ENCODE measurements at places on chromosomes 16 and 17.

DNA sequence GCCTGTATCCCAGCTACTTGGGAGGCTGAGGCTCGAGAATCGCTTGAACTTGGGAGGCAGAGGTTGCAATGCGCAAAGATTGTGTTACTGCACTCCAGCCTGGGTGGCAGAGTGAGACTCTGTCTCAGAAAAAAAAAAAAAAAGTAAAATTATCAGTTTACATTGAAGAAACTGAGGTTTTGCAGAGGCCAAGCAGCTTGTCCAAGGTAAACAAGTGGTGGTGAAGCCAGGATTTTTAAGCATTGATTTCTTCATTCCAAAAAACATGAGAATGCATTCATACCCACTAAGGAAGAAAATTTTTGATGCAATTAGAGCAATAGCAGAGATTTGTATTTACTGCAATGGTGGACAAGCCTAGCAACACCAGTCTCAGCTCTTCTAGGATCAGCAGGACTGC is 52.7 kb downstream of the CENPV start:
- DNase-seq, result no peak

- no peak for DNase-seq
These were observed 51.8 kb upstream of the GPRC5B start for GRCh38 chr16:19936441-19936840.

- no peak for DNase-seq
These were observed 1.7 kb upstream of the CBX4 start for GRCh38 chr17:79840989-79841286.

- DNase-seq, result no peak
These were observed 248.0 kb upstream of the GSE1 start for GRCh38 chr16:85365120-85365519.

DNA sequence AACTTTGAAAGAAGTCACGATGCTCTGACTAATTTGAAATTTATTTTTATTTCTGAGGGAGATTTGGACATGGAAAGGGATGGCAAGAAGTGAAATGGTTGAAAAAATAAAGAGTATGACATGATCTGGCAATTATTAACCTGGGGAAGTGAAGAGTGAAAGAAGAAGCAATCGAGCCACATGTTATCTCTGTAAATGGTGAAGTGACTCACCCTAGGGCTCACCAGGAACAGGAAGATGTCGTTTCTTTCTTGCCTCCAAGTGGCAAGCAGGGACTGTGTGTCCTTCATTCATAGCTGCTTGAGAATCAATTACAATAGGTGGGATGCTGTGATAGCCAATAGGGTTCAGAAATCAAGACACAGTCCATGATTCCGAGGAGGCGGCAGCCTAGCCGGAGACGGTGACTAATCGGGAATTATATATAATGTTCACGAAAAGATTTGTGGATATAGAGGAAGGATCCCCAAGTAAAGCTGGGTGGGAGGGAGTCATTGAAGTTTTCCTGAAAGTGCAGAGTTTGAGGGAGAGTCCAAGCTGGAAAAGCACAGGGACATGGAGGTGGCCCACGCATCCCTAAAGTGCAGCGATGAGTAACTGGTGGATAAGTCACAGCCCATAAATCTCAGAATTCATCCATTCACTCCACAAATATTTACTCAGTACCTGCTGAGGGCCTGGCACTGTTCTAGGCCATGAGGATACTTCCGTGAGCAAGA is 18.2 kb upstream of the KRT20 start:
- DNase-seq, result no peak
